ENCODE measurements at places on chromosomes 11 and 22. TPM values are rescaled to one million over a fixed set of nuclear protein-coding genes. Genes with fewer than 3 reads are reported as not detected.
A peak's percentile ranks its signal among the peaks of the same experiment; 100 is the strongest.

NR1H3 gene
- total RNA-seq = 25.5 TPM

DNA sequence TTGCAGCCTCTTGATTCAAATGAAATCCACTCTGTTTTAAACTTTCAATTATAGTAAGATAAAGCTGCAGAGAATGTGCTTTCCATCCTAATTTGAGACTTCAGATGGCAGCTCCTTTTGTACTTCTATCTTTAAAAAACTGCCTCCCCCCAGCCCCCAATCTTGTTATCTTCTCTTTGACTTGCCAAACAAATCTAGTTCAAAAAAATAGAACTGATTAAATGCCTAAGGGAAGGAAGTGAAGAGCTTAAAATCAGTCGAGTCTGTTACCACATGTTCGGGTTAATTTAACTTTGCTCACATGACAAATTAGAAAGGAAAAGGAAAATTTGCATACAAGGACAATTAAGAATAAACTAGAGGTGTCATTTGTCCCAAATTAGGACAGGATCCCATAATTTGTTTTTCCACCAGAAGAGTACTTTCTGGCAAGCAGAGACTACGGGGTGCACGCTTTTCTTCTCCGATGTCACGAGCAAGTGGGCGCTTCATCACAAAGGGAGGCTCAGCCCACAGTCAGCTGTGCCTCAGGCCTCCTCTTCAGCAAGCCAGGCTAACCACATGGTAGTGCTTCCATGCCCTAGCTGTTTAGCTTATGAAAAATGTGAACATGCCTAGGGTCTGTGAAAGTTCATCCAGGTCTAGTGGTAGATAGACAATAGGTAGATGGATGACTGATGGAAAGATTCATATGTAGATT is 69.0 kb upstream of the LDLRAD3 start:
- peaks cover 2% of the 10 kb centered on the region for H3K27me3 ChIP-seq
- DNase-seq = no peak
- no peak overlapping the region for H3K4me3 ChIP-seq
- H3K36me3 ChIP-seq = no peaks in the 10 kb centered on the region
- peaks cover 7% of the 10 kb centered on the region for H3K4me1 ChIP-seq
- no peak overlapping the region for H3K27ac ChIP-seq

CTSF gene
- not detected for total RNA-seq

DNA sequence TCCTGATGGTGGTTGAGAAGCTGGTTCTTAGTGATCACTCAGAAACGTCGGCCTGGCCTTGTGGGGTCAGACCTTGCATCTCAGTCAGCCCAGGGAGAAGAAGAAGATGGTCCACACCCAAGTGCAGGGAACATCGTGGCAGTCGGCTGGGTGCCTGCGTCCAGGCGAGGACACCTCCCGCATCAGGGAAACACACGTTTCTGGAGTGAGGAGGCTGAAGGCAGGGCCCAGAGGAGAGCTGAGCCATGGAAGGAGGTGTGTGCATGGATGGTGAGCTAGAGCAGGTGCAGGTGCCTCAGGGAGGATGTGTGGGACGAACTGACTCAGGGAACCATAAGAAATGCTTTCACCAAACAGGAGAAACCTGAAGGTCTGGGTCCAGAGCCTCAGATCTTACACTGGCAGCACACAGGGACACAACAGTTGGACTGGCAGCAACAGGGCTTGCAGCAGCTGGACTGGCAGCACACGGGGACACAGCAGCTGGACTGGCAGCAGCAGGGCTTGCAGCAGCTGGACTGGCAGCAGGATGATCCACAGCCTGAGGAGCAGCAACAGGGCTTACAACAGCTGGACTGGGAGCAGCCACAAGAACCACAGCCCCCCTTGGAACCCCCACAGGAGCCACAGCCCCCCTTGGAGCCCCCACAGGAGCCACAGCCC is 632 bp downstream of the KRTAP5-2 start:
- H3K36me3 ChIP-seq = no peaks in the 10 kb centered on the region
- no peak overlapping the region for H3K4me3 ChIP-seq
- no peak for DNase-seq

HTR3B gene
- total RNA-seq = not detected

CRYBB3 gene
- total RNA-seq = 0.54 TPM

- no peaks in the 10 kb centered on the region for H3K27me3 ChIP-seq
- H3K36me3 ChIP-seq = peaks cover 8% of the 10 kb centered on the region
- H3K27ac ChIP-seq = no peak overlapping the region
- DNase-seq = no peak
- peaks cover 28% of the 10 kb centered on the region for H3K4me1 ChIP-seq
Measured at GRCh38 chr11:46697303-46697702, 3.1 kb downstream of the ARHGAP1 start.

DNA sequence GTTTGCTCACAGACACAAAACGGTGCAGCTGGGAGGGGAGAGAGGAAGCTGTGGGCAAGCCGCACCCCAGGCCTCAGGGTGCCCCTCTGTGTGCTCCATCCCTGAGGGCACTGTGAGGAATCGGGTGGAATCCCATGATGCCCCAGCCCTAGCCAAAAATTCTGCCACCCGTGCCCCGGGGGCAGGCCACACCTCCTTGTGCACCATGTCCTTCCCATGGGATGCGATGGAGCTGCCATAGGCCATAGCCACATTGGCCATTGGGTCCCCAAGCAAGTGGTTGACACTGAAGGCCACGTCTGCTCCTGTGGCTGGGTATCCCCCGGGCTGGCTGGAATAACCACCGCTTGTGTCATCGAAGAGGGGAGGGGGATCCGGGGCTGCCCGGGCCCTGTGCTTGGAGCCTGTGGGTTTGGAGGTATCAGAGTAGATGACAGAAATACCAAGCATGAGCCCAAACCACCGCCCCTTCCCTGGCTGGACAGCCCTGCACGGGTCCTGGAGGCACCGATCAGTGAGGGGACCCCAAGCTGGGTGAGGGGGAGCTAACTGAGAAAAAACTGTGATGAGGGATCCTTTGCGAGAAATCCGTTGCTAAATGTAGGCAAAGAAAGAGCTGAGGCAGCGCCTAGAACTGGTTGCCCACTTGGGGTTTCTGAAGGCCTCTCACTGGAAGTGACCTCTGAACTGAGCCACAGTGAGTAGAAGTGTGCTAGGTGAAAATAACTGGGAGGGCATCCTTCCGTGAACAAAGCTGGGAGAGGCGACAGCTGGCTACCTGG is 863 bp downstream of the YIF1A start:
- H3K27ac ChIP-seq = peak overlapping the region; percentile 90
- peak overlapping the region; percentile 83 for H3K4me3 ChIP-seq
- H3K36me3 ChIP-seq = no peaks in the 10 kb centered on the region
- H3K27me3 ChIP-seq = peaks cover 29% of the 10 kb centered on the region

MMP27 gene
- total RNA-seq = not detected

DNA sequence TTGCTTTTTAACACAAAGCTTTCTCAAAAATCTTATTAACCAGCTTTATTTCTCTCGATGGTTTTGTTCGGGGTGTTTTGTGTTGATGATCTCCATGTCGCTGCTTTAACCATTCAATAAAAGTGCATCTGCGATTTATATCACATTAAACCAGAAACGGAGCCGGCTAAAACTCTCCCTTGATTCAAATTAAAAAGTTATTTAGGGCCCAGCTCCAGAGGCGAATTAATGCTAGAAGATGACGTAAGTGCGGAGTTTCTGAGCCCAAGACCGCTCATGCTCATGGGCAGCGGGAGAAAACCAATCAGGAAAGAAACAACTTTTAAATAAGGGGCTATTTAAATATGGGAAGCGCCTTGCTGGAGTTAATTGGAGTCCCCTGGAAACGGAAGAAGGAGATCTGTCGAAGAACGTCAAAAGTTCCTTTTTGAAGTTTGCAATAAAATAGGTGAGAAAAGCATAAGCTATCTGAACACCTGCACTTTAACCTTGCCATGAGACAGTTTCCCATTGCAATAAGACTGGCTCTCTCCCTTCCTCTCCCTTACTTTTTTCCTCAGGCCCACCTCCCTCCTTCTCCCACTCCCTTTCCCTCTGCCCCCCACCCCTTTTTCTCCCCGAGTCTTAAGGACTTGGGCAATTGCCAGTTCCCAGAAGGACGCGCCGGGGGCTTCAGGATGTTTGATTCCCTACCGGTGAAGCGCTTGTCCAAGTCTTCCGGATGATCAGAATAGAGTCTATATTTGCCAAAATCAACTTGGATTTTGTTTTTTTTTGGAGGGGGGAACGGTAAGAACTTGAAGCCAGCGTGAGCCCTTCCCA is 1.9 kb upstream of the DBX1 start:
- peaks cover 28% of the 10 kb centered on the region for H3K4me1 ChIP-seq
- no peaks in the 10 kb centered on the region for H3K36me3 ChIP-seq
- H3K4me3 ChIP-seq = no peak overlapping the region
- DNase-seq = no peak
- peaks cover 99% of the 10 kb centered on the region for H3K27me3 ChIP-seq
- H3K27ac ChIP-seq = no peak overlapping the region

GRCh38 chr11:123161376-123162030 is 33.5 kb downstream of the CLMP start:
- DNase-seq = no peak
- H3K36me3 ChIP-seq = no peaks in the 10 kb centered on the region
- H3K4me3 ChIP-seq = no peak overlapping the region
- H3K27ac ChIP-seq = no peak overlapping the region

NRXN2 gene
- total RNA-seq = 12.0 TPM

DNA sequence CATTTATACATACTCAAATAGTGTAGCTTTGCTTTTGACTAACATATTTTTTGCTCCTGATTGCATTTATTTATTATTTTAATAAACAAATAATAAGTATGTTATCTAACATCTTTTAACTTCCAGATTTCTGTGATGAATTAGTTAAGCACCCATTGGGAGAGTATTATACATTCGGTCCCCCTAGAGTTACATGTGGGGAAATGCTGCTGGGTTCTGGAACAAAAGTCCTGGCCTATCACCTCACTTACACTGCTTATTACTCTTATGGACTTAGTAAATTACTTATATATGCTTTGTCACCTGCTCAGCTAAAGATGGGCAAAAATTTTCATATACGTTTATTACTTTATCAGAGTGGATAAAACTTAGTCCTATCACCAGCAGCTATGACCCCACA is 1163.0 kb downstream of the FAM181B start:
- H3K4me3 ChIP-seq = no peak overlapping the region
- H3K27ac ChIP-seq = no peak overlapping the region
- H3K36me3 ChIP-seq = no peaks in the 10 kb centered on the region
- DNase-seq = no peak
